ENCODE measurements at places on chromosomes 1 and 21.

DNA sequence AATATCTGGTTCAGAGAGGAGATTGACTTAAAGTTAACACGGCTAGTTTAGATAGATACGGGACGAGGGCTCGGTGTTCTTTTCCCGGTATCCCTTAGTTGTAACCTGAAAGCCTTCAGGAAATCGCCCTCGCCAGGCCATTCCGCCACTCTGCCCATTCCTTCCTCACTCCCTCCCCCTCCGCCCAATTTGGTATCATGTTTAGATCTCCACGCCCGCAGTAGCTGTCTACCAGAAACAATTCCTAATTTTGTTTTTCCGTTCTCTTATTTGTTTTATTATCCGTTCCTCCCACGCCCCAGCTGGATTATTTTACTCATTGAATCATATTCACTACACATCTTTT, 685 bp upstream of the VAMP4 start:
- DNase-seq, result no peak

GRCh38 chr1:156727492-156727891, 777 bp upstream of the METTL25B start:
- no peak for DNase-seq

- DNase-seq, result no peak
Measured at GRCh38 chr1:225963735-225964530, 22.9 kb upstream of the LEFTY2 start.

DNA sequence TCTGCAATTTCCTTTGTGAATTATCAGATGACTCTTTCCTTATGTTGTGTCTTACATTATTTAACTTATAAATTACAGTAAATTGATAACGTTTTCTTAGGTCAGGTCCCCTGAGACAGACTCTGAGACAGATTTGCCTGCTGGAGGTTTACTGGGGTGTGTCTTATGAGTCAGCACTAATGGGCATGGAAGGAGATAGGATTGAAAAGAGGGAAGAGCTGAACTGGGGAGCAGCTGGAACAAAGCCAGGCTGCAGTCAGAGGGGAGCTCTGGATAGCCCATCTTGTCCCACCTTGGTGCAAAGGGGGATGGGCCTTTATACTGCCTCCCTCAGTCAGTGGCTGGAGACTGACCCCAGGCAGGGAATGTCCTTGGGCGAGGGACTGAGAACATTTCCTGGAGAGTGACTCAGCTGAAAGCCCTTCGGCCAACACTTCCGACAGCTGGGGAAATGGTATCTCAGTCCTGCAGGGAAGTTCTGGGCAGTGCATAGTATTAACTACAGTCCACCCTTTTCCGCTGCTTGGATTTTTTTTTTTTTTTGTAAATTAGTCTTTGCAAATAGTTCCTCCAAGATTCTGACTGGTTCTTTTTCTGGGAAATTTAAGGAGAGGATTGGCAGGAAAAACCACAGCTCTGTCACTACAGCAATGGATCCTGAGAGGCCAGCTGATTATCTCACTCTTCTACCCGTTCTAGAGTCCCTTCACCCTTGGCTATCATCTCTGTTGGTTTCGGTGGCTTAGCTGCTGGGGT, 39.1 kb upstream of the CDC42BPA start:
- no peak for DNase-seq

DNA sequence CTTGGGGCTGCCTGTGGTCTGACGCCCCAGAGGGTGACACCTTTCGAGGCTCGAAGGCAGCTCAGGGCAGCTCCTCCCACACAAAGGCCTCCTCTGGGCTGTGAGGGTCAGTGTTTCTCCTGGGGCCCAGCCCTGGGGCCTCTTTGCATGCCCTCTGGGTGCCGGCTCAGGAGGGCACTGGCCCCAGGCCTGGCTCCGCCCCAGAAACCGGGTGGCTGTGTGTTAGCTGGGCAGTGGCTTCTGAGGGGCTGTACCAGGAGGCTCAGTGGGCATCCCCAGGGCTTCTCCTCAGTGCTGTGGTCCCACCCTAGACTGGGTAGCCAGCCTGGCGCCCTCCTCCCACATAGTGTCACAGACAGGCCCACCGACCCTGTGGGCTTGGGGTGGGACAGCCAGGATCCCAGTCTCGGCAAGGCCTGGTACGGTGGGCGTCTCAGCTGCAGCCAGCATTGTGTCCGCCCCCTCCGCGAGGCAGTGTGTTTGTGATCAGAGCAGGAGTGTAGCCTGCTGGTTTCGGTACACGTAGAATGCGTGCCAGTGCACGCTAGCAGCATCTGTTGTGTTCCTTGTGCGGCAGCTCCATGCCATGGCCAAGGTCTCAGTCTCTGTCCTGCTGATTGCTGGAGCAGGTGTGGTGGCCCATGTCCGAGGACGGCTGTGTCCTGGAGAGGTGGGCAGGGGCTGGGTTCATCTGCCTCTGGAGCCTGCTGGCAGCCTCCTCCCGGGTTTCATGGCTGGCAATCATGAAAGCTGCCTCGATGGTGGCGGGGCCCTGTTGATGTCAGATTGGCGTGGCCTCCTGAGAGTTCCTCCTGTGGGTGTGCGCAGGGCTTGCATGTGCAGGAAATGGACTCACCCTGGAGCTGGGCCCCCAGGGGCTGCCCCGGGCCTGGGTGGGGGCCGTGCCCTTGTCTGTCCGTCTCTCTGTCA, 28.0 kb downstream of the RRP1 start:
- DNase-seq, result no peak
